ENCODE measurements at places on chromosomes 11 and 22. TPM values are rescaled to one million over a fixed set of nuclear protein-coding genes. Genes with fewer than 3 reads are reported as not detected.

RIMBP3C gene
- not detected for total RNA-seq

TBX10 gene
- not detected for total RNA-seq

ADM gene
- 45.5 TPM for total RNA-seq

TSSK2 gene
- total RNA-seq: not detected

TRIM51 gene
- not detected for total RNA-seq

ZP1 gene
- not detected for total RNA-seq

NARS2 gene
- 19.4 TPM for total RNA-seq

MS4A3 gene
- not detected for total RNA-seq

CABP4 gene
- not detected for total RNA-seq

MGAT3 gene
- 0.85 TPM for total RNA-seq

GLYATL1B gene
- not detected for total RNA-seq

CATSPERZ gene
- total RNA-seq: 0.63 TPM

ANO1 gene
- 15.3 TPM for total RNA-seq

ELF5 gene
- total RNA-seq: 0.74 TPM

MAPK8IP1 gene
- total RNA-seq: 5.4 TPM

DDT gene
- 130 TPM for total RNA-seq

POLR2F gene
- 138 TPM for total RNA-seq

SPA17 gene
- total RNA-seq: 19.5 TPM

MALAT1 gene
- total RNA-seq: 1,826 TPM

CBLIF gene
- not detected for total RNA-seq
